Stomach (tissue), 19 donors: ENCODE measurements at places on chromosomes 13 and 19. TPM values are rescaled to one million over a fixed set of nuclear protein-coding genes. Genes with fewer than 3 reads are reported as not detected.

DNA sequence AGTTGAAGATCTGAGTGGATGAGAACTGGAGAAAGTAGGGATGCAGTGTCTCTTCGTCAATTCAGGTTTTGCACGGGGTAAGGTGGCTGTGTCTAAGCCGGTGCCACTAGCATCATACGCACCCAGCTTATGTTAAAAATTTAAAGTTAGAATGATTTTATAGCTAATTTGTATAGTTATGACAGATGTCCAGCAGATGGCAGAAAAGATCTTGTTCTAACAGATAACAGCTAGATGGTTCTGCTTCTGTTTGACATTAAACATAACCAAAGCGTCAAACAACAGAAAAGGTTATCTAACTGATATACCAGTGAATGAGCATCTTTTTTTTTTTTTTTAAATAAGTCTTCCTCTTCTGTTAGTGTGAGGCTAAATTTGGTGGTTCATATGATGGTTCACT is 18.8 kb upstream of the EDDM13 start:
- H3K36me3 ChIP-seq: no peaks in the 10 kb centered on the region
- H3K4me1 ChIP-seq: no peaks in the 10 kb centered on the region
- DNase-seq: peak; percentile 78

DNA sequence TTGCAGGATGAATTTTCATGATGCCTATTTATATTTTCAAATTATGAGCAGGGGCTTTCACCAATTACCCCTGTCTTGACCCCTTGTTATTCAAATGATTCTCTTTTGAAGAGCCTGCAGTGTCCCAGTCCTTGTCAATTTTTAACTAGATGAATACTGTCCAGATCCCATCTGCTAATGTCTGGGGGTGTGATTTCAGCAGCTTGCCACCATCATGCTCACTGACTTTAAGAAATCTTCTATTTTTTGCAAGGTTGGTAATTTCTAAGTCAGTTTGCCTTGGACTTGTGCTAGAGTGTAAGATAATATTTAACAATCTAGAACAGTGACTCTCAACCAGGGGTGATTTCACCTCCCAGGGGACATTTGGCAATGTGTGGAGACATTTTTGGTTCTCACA is 106.0 kb downstream of the CACNA1A start:
- H3K4me1 ChIP-seq: peaks cover 6% of the 10 kb centered on the region
- H3K36me3 ChIP-seq: no peaks in the 10 kb centered on the region
- no peak overlapping the region for H3K4me3 ChIP-seq

GRCh38 chr19:6103217-6103644 is 7.1 kb downstream of the RFX2 start:
- H3K27me3 ChIP-seq: no peaks in the 10 kb centered on the region
- H3K4me3 ChIP-seq: no peak overlapping the region
- no peaks in the 10 kb centered on the region for H3K36me3 ChIP-seq
- peaks cover 68% of the 10 kb centered on the region for H3K4me1 ChIP-seq

GRCh38 chr13:107827840-107828549 is 387.3 kb downstream of the LIG4 start:
- H3K27me3 ChIP-seq: no peaks in the 10 kb centered on the region
- H3K4me1 ChIP-seq: no peaks in the 10 kb centered on the region
- H3K36me3 ChIP-seq: no peaks in the 10 kb centered on the region

GRCh38 chr13:112062571-112063570 is 4.1 kb upstream of the SOX1 start:
- no peak overlapping the region for H3K4me3 ChIP-seq
- H3K27ac ChIP-seq: no peak overlapping the region
- peaks cover 5% of the 10 kb centered on the region for H3K4me1 ChIP-seq
- peaks cover 55% of the 10 kb centered on the region for H3K27me3 ChIP-seq

GRCh38 chr13:39527961-39528660 is 74.9 kb downstream of the LHFPL6 start:
- DNase-seq: no peak
- H3K27me3 ChIP-seq: no peaks in the 10 kb centered on the region
- no peaks in the 10 kb centered on the region for H3K4me1 ChIP-seq
- no peak overlapping the region for H3K4me3 ChIP-seq
- no peak overlapping the region for H3K27ac ChIP-seq

DNA sequence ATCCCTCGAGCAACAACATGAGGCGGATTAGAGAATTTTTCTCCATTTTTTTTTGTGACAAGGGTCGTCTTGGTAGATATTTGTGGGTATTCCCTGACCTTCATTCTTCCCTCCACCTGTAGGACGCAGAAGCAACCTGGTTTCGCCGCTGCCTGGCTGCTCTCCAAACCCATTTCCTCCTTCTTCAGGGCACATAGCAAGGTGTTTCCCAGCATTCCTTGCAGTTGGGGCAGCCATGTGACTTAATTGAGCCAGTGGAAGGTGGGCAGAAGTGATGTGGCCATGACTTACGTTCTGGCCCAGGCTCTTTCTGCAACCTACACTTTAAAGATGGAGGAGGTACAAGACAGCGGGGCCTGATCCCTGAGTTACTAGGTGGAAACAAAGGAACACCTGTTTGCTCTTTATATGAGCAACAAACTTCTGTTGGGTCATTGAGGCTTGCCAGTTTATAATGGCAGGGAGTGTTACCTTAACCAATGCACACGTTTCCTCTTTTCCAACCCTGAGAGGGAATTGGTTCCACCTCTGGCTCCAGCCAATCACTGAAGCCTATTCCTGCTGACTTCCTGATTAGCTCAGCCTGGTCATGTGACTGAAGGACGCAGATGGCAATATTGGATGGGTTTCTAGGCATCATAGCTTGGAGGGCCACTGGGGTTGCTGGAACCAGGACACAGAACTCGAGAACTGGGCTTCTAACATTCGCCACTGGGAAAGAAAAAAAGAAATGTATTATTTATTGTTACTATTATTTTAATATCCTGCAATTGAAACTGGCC is 30.8 kb upstream of the ZNRF4 start:
- no peak for DNase-seq
- H3K27ac ChIP-seq: no peak overlapping the region
- H3K4me3 ChIP-seq: no peak overlapping the region
- no peaks in the 10 kb centered on the region for H3K36me3 ChIP-seq
- H3K27me3 ChIP-seq: no peaks in the 10 kb centered on the region

- no peak overlapping the region for H3K27ac ChIP-seq
- no peak overlapping the region for H3K4me3 ChIP-seq
- no peaks in the 10 kb centered on the region for H3K27me3 ChIP-seq
- peaks cover 34% of the 10 kb centered on the region for H3K36me3 ChIP-seq
- peaks cover 49% of the 10 kb centered on the region for H3K4me1 ChIP-seq
These were observed 27.6 kb downstream of the CEBPG start for GRCh38 chr19:33400856-33401682.

RFXAP gene
- 2.8 TPM for polyA plus RNA-seq

DNA sequence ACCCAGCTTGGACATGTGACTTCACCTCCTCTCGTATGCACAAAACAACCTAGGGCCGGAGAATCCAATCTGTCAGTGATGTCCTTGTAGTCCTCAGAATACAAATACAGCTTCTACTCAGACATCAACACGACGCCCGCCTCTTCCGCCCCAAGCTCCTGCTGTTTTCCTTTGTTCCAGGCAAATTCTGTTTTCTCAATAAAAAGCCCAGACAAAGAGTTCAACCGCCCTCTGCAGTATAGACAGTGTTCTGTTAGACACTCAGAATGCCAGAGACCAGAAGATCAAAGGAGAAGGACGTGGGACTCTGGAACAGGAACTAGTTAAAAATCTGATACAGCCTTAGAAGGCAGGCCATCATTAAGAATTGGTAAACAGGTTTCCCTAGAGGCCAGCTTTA is 42.0 kb upstream of the GGACT start:
- no peaks in the 10 kb centered on the region for H3K27me3 ChIP-seq
- DNase-seq: no peak
- no peak overlapping the region for H3K4me3 ChIP-seq
- peaks cover 28% of the 10 kb centered on the region for H3K36me3 ChIP-seq

DNA sequence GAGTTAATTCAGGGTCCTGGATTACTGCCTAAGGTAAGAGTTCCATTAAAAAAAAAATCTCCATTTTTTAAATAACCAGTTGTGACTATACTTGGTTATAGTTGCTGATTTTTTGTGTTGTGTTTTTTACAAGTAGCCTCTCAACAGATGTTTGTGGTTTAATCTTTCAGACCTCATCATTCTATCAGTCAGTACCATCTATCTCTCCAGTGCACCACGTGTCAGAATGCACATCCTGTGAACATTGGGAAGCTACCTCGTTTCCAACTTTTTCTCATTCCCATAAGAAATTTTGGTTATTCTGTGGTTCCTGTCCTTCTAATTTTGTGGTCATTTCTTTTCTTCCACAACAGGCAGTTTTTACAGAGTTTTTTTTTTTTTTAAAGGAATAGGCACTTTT is 39.2 kb downstream of the WDFY2 start:
- no peaks in the 10 kb centered on the region for H3K36me3 ChIP-seq
- no peaks in the 10 kb centered on the region for H3K27me3 ChIP-seq
- H3K4me3 ChIP-seq: no peak overlapping the region
- peaks cover 62% of the 10 kb centered on the region for H3K4me1 ChIP-seq
- no peak for DNase-seq

DCT gene
- 0.06 TPM for polyA plus RNA-seq

IGFL1 gene
- not detected for polyA plus RNA-seq

GRCh38 chr19:311813-312261 is 20.6 kb upstream of the PLPP2 start:
- no peaks in the 10 kb centered on the region for H3K4me1 ChIP-seq
- no peaks in the 10 kb centered on the region for H3K27me3 ChIP-seq
- DNase-seq: no peak
- H3K36me3 ChIP-seq: peaks cover 88% of the 10 kb centered on the region
- no peak overlapping the region for H3K27ac ChIP-seq

DNA sequence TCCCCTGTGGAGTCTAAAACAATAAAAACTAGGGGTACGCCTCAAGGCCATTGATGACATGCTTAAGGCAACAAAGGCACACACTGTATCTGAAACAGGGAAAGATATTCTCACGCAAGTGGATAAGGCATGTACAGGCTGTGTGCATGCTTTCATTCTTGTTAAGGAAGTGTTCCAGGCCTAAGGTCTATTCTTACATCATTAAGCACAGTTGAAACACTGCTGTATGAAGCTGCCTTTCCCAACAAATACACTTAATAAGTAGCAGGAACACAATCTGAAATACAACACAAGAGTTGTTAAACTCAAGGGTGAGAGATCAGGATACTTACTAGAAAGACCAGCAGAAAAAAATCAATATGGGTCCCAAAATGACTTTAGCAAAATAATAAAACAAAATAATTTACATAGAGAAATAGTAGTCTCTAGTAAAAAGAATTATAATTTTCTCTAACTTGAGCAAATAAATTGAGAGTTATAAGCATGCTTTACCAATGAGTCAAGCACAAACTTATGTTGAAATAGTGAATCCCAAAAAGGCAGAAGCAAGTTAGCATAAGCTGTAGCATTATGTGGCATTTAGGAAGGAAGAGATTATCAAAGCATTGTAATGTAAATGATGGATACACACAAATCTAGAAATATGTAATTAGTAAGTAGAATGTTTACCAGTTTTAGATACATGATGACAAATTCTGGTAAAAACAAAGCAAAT is 796.9 kb downstream of the SLITRK1 start:
- H3K27me3 ChIP-seq: no peaks in the 10 kb centered on the region
- no peaks in the 10 kb centered on the region for H3K4me1 ChIP-seq
- H3K4me3 ChIP-seq: no peak overlapping the region
- no peaks in the 10 kb centered on the region for H3K36me3 ChIP-seq
- no peak for DNase-seq
- H3K27ac ChIP-seq: no peak overlapping the region

C19orf67 gene
- 0.50 TPM for polyA plus RNA-seq

DNA sequence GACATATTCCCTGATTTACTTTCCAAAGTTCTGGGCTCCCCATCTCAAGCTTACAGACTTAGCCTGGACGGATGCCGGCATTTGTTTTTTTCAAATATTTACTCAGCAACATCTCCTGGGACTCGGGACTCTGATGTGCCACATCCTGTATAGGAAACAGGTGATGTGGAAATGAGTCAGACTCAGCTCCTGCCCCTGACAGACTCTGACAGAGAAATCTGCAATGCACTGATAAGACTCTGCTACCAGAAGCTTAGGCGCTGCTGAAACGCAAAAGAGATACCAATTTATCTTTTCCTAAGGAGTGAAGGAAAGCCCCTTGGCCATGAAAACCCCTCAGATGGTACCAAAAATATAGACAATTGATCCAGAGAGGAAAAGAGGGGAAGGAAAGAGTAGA is 16.2 kb downstream of the LAIR2 start:
- no peak for DNase-seq
- H3K27ac ChIP-seq: no peak overlapping the region
- H3K4me3 ChIP-seq: no peak overlapping the region
- no peaks in the 10 kb centered on the region for H3K4me1 ChIP-seq
- H3K36me3 ChIP-seq: no peaks in the 10 kb centered on the region

GRCh38 chr19:45496349-45496953 is 396 bp downstream of the RTN2 start:
- H3K27ac ChIP-seq: peak overlapping the region; percentile 66
- H3K36me3 ChIP-seq: no peaks in the 10 kb centered on the region
- H3K4me3 ChIP-seq: peak overlapping the region; percentile 64

ZNF296 gene
- polyA plus RNA-seq: 2.7 TPM

GRCh38 chr13:102235689-102236088 is 166.2 kb downstream of the FGF14 start:
- no peaks in the 10 kb centered on the region for H3K27me3 ChIP-seq
- DNase-seq: no peak
- H3K4me1 ChIP-seq: no peaks in the 10 kb centered on the region
- H3K4me3 ChIP-seq: no peak overlapping the region
- no peaks in the 10 kb centered on the region for H3K36me3 ChIP-seq

GRCh38 chr13:85266331-85266730 is 532.9 kb downstream of the SLITRK6 start:
- H3K36me3 ChIP-seq: no peaks in the 10 kb centered on the region
- H3K4me1 ChIP-seq: no peaks in the 10 kb centered on the region
- DNase-seq: no peak

DNA sequence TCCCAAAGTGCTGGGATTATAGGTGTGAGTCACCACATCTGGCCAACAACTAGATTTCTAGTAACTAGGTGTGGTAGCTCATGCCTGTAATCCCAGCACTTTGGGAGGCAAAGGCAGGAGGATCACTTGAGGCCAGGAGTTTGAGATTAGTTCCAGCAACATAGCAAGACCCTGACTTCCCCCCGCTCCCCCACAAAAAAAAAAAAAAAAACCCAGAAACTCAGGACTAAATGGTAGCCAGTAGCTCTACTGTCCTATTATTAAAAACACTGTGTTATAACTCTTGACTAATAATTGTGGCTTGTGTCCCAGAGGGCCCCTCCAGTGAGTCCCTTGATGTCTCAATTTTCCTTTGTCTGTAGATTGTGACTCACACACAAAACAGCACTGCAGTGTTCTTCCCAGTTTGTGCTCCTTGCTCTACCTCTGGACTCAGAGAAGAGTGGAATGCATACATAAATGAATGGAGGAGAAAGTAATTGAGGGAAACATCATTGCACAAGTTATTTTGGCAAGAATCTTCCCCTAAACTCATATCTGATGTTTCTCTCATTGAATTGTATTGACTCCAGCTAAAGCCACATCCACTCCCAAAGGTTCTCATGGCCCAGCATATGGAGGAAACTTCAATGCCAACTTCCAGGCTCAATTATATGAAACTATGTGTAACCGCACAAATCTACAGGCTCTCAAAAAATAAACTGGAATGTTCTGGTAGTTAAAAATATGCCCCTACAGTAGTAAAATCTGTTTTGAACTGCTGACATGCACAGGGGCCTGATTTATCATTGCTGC is 8.8 kb downstream of the TPT1 start:
- H3K36me3 ChIP-seq: peaks cover 36% of the 10 kb centered on the region
- no peaks in the 10 kb centered on the region for H3K27me3 ChIP-seq
- no peak overlapping the region for H3K27ac ChIP-seq
- H3K4me1 ChIP-seq: peaks cover 47% of the 10 kb centered on the region
